NCI-H1930 (cell line): ENCODE measurements at places on chromosomes 4 and X.

DNA sequence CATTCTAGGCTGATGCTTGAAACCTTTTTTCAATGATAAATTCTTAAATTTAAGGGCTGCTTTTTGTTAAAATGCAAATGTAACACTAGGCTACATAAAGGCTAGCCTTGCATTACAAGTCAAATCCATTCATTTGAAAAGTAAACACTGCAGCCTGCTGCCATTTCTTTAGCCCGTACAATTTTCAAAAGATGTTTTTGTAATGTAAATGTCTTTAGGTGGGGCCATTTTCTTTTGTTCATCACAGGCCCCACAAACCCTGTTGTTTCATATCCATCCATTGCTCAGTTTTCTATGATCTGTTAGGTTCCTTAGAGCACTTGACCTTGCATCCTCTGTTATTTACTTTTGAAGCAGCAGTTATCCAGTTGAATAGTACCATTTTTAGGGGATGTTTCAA, 296.2 kb upstream of the AMOT start:
- no peak for DNase-seq

GRCh38 chr4:103171006-103171405, 27.1 kb downstream of the CENPE start:
- no peak for DNase-seq

- no peak for DNase-seq
Measured at GRCh38 chrX:132181364-132181763, 37.9 kb downstream of the RAP2C start.

DNA sequence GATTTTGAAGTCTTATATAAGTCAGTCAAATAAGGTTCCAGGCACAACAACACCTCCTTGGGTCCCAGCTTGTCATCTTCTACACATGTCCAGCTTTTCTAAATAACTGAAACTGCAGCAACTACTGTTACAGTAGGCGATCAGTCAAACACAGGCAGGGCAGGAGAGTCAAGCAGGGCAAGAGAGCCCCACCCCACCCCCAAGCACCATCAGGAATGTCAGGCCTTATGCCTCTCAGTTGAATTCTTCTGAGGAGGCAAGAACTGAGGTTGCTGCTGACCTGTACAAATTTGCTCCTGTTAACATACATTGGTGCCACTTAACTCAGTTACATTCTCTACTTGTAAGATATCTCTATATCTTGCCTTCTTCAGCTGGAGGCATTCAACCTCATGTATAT, 608.8 kb upstream of the PCDH10 start:
- no peak for DNase-seq

DNA sequence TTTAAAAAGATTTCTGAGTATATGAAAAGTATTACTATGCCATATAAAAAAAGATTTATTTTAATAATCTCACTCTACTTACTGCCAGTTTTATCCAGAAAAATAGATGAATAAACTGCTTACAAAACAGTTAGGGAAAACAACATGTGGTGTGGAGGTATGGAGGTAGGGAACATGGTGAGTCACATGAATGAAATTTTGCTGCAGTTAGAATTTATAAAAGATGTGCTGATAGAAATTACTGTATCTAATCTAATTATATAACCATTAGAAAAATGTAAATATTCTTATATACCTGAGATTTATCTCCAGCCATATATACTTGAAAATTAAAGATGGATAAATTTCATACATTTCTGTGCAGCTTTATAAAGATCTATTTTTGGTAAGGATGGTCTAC, 184.0 kb upstream of the ANK2 start:
- DNase-seq = no peak

DNA sequence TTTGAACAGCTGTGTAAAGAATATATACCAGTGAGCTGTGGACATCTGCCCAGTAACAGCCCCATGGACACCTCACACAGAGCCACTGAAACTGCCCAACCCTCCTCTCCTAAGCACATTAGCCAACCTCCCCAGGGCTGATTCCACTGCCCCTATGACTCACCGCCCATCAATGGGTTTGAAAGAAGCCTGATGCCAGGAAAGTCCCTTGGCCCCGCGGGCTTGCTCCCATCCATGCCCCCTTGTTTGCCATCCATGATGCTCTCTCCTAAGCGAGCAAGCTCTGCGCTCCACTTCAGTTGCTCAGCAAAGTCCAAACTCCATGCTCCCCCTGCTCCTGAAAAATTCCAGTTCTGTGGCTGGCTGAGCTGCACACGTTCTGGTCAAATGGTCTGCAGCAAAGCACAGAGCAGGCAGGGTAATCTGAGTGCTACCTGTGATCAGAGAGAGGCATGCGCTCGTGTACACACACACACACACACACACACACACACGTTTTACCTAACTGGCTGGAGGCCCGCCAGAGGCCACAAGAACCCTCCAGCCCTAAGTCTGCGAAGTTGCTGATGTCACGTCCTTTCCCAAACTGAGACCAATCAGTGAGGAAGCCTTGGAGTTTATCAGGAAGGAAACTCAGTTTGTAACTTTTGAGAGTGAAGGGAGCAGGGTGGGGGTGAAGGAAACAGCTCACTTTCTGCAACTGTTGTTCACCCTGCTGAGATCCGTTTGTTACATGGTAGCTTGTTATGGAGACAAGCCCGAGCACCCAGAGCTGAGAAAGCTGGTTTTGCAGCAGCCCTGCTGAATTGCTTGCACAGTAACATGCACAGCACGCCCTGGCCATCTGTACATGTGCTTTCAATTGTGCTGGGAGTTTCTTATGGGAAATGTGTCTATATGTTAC, at the start of gene ASB9:
TSS of gene ASB9 (minus strand) at position 466 of the 904 bp plus-strand sequence. CDS start at position 257, 209 bp downstream.
- no peak for DNase-seq

DNA sequence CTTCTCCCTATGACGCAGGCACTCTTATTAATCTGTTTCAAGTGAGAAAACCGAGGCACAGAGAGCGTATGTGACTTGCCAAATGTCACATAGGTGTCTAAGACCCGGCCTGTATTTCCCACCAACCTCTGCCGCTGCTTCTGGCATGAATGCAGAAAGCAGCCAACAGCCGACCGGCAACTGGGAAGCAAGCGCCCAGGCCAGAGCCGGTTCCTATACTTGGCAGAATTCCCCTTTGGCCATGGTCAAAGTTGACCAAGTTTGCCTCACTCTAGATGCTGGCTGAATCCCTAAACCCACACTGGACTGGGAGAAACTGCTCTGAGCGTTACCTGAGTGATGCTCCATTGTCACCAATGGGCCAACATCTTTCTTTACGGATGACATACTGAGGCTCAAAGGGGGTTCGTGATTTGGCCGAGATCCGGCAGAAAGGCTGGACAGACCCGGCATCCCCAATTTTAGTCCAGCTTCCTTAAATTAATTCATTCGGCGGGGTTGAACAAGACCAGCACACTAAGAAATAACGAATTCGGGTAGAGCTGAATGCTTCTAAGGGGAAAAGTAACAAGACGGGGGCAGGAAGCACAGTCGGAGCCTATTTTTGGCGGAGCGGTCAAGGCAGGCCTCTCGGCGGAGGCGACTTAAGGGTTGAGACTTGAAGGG, 11.2 kb downstream of the MSX1 start:
- no peak for DNase-seq

DNA sequence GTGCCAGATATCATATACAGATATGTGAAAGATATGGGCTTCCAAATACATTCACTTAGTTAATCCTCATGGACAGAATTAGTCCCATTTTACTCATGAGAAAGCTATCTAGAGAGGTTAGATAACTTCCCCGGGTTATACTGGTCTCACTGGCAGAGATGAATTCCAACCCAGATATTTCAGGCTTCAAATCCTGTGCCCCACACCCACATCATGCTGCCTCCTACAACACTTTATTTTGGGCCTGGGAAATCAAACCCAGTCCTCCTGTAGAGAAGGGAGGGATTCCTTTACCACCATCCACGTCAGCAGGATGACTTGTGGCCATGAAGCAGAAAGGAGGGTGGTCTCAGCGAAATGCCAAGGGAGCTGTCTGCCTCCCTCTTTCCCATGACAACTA, 113.8 kb downstream of the ATP10D start:
- no peak for DNase-seq

GRCh38 chr4:688854-689681, at the start of gene SLC49A3:
Gene SLC49A3, minus strand, starts transcription at chr4:689151. Its CDS starts 24 bp downstream, at chr4:689127.
- no peak for DNase-seq

DNA sequence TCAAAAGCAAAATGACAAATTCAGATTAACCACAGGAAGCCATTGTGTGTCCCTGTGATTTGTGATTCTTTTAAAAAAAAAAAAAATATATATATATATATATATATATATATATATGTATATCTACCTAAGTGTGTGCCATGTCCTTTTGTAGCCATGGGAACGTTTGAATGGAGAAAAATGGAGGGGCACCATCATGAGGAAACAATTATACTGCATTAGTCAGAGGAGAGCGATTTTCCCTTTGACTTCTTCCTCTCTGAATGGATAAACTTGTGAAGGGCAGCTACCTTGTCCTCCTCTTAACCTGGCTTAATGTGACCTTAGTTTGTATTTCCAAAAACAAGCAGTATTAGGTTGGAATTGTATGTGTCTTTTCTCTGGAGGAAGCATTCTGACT, 23.3 kb upstream of the CBLL2 start:
- DNase-seq = no peak

GRCh38 chrX:57380026-57380796, 93.7 kb downstream of the FAAH2 start:
- DNase-seq = no peak

GRCh38 chr4:70239884-70240591, 2.4 kb upstream of the CSN3 start:
- no peak for DNase-seq

- DNase-seq = no peak
Measured at GRCh38 chrX:132758759-132759158, 199.7 kb downstream of the HS6ST2 start.

GRCh38 chr4:85113706-85114105, 147.2 kb upstream of the WDFY3 start:
- DNase-seq = no peak

DNA sequence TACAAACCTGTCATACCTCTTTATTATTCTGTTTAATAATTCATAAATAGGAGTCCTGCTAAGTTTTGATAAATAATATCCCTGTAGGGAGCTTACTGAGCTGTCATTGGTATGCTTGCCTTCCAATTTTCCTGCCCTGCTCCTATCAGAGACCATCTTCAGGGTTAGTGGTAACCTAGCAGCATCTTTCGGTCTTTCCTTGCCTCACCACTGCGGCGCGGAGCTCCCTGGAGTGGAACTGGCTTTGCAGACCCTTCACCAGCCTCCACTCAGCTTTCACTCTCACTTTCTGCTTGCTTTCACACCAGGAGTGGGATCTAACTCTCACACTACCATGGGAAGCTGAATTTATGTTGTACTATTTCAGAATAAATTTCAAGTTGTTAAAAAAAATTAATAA, 481.7 kb upstream of the ATOH1 start:
- no peak for DNase-seq

- DNase-seq = no peak
Measured at GRCh38 chr4:121076416-121076815, 4.1 kb upstream of the NDNF start.

DNA sequence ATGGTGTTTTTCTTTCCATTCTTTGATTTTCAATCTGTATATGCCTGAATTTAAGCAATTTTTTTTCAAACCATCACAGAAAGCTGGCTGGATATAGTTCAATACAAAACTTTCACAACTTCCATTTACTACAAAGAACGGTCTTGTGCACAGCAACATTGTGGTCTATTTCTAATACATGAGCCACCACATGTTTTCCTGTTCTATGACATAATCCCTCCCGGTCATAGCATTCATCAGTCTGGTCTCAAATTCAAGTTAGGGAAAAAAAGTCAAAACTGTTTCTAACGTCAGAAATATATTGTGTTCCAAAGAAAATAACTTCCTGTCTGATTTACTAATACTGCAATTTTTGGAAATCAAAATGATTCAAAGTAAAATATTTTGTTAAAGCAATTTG, 7.5 kb upstream of the CXCL6 start:
- DNase-seq = no peak

DNA sequence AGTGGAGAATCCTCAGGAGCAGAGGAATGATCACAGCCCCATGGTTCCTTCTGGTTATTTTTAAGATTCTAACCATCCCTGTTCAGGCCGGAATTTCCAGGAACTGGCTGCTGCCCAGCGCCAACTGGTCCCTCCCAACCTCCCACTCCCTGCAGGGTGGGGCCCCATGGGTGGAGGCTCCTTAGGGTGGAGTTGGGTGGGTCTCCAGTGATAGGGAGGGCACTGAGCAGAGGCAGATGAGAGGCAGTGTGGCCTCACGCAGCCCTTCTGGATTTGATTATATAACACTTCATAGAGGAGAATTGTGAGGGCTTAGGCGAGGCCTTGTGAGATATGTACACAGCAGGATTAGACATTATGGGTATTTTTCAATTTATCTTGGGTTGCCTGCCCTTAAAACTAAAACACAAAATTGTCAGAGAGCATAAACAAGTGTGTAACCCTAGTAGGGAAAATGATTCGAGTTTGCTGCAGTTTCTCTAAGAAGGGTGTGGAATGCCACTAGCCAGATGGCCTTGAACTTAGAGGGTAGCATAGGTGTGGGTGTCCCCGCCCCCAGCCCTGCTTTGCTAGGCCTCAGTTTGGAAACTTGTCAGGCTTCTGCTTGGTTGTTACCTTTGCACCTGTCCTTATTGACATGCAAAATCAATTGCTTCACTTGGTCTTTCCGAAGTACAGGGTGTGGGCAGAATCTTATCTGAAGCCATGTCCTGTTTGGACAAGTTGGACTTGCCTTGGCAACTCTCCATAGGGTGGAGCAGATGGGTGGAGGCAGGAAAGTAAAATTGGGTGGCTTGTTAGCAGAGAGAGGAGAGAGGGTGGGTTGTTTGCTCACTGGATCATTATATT, 9.4 kb downstream of the KLF3 start:
- no peak for DNase-seq
